ENCODE measurements at places on chromosomes 6 and 20.
A peak's percentile ranks its signal among the peaks of the same experiment; 100 is the strongest.

GRCh38 chr6:9437836-9438235, 977.0 kb downstream of the TFAP2A start:
- DNase-seq, result no peak

GRCh38 chr6:158524311-158524710, 35.6 kb upstream of the TMEM181 start:
- no peak for DNase-seq

DNA sequence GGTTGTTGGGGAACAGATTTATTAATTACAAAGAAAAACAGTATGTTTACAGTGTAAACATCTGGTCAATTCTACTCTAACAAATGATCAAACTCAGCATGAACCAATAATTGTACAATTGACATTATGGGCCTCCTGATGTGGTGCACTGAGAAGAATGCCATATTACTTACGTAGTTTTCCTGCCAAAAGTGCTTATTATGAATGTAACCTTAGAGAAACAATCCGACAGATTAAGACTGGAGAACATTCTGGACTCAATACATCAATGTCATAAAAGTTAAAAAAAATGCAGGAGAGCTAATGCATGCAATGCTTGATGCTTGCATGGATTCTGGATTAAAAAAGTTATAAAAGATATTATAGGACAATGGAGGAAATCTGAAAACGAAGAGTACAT, 69.0 kb downstream of the LYRM4 start:
- no peak for DNase-seq

DNA sequence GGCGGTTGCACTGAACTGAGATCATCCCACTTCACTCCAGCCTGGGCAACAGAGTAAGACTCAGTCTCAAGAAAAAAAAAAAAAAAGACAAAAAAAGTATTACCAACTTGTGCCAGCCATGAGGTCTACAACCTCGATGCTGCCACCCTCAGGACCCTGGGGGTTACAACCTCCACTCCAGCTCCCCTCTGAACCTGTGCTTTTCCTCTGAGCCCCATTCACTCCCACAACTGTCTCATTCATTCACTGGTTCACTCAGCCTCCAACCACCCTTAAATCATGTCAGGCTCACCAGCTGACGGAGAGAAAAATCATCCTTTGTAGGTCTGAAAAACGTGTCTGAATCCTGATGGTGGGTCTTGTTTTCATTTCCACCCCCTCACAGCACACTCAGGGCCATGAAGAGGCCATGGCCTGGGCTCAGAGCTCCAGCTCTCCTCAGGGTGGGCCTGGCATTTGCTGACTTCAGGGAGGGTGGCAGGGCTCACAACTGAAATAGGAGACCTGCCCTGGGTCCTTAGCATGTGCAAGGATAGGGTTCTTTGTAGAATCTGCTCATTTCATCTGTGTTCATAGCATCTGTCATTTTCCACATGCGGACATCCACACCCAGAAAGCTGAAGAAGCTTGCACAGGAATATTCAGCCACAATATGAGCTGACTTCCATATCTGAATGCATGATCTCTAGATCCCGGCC, 1.9 kb upstream of the ULBP1 start:
- peak; percentile 26 for DNase-seq

GRCh38 chr6:124960757-124961463, 1.3 kb upstream of the RNF217 start:
- no peak for DNase-seq

DNA sequence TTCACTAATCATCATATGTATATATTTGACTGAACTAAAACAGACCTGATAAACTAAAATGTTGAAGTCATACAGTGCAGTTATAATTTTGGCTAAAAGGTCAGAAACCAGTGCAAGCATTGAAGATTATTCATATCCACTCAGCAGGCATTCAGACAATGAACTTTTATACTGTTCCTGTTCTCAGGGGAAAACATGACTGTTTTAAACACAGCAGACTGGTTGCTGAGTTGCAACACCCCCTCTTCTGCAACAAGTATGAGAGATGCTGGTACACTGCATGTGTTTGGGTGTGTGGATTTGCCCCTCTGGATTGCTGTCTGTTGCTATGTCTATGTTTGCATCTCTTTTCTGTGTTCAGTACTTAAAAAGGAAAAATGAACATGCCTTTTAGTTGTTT, 206.8 kb downstream of the EYA4 start:
- DNase-seq, result no peak

DNA sequence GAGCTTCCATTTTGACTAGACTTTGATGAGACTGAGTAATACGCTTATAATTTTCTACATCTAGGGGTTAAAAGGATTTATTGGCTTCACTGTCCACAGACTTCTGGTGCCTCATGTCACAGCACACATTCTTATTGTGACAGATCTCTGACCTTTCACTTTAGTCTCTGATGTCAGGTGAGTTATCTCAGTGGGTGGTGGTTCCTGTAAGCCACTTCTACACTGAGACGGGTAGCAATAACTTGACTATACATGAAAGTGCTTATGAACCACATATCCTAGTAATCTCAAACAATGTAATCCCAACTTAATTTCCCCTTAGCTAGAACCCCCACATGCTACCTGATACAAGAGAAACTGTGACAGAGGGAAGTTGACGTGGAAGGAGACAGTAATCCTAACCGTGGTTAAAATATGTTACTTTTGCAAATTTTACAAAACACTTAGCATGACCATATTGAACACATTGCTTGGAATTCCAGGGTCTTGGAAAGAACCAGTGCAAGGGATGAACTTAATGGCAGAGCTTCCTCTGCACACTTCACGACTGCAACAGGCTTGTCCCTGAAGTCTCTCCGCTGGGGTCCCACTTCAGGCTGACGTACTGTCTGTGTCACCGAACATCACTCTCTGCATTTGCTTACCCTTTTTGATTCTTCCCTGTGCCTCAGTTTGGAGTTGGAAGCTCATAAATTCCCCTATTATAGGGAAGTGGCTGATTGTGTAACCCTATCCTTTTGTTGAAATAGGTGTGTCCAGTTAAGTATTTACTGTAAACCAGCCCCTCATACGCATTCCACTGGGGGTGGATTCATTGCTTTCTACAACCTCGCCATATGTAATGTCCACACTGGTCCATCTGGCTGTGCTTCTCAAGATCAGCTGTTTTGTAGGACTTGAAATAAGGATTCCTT, 6.4 kb upstream of the TRIM40 start:
- DNase-seq, result no peak

GRCh38 chr20:58432186-58432954, 43.3 kb downstream of the VAPB start:
- no peak for DNase-seq

DNA sequence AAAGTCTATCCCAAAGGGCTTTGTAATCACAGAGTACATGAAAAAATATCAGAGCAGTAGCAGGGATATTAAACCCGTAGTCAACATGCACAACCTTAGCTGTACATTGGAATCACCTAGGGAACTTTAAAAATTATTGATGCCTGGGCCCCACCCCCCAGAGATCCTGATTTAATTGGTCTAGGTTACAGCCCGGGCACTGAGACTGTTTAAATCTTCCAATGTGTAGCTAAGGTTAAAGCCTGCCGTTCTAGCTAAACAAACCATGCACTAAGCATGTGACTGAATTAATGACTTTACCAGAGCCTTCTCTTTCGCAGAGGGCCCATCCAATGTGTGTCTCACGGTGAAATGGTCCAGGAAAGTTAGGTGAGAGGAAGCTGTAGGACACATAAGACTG, 14.1 kb upstream of the JAG1 start:
- no peak for DNase-seq

DNA sequence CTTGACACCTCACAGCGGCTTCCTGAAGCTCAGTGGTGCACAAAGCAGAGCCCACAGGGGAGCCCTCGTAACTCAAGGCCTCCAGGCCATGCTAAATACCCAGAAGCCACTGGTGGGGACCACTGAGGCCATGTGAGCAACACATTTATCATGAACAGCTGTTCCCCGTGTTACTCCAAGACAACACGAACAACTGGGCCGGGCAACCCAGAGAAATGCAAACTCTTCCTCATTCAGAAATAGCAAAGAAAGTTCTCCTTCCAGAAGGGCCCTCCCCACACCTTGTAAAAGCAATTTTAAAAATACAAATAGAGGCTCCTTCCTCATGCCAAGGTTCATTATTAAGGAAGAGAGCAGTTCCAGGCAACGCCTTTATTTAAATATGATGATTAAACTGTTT, 36.3 kb upstream of the SLCO4A1 start:
- no peak for DNase-seq

DNA sequence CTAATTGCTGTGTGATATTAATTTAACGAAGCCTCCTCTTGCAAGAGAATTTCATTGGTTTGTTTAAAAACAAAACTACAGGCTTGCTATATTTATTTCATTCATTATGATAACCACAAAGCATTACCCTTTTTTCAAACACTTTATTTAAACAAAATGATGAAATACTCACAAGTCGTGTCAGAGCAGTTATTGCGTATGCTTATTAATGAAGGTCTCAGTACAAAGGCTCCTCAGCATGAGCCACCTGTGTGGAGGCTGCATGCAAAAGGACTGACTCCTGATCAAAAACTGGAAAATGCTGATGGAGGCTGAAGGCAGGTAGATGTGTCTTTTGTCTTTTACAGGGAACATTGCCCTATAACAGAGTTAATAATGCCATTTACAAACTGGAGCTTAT, 130.5 kb downstream of the CRYBG1 start:
- no peak for DNase-seq
